ENCODE measurements at places on chromosomes 2 and 18.
A peak's percentile ranks its signal among the peaks of the same experiment; 100 is the strongest.

GRCh38 chr2:21633911-21634310 is 510.1 kb downstream of the TDRD15 start:
- DNase-seq, result no peak

GRCh38 chr18:23532848-23533247 is 29.5 kb downstream of the RMC1 start:
- no peak for DNase-seq

- DNase-seq, result no peak
Measured at GRCh38 chr2:222506230-222506935, 82.0 kb downstream of the SGPP2 start.

DNA sequence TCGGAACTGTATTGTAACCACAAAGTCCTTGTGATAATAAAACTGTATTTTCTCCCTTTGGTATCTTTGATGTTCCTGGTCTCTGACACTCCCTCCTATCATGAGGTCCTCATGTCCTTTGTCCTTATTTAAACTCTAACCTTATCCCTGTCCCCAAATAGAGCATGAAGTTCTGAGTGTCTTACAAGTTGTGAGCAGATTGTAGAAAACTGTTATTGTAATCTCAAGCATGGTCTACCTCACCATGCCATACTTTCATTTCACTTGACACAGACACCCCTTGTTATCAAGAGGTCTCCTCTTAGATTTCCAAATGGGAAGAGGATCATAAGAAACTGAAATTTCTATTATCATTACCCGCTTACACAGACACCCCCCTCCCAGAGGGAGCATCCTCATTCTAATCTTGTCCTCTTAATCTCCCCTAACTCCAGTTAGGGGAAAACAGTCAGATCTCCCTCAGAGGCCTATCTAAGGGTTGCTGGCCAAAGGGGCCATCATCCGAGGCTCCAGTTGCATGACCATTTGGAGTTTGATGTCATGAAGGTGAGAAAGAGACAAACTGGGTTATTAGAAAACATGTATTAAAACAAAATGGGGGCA is 29.0 kb downstream of the MYO3B start:
- no peak for DNase-seq

DNA sequence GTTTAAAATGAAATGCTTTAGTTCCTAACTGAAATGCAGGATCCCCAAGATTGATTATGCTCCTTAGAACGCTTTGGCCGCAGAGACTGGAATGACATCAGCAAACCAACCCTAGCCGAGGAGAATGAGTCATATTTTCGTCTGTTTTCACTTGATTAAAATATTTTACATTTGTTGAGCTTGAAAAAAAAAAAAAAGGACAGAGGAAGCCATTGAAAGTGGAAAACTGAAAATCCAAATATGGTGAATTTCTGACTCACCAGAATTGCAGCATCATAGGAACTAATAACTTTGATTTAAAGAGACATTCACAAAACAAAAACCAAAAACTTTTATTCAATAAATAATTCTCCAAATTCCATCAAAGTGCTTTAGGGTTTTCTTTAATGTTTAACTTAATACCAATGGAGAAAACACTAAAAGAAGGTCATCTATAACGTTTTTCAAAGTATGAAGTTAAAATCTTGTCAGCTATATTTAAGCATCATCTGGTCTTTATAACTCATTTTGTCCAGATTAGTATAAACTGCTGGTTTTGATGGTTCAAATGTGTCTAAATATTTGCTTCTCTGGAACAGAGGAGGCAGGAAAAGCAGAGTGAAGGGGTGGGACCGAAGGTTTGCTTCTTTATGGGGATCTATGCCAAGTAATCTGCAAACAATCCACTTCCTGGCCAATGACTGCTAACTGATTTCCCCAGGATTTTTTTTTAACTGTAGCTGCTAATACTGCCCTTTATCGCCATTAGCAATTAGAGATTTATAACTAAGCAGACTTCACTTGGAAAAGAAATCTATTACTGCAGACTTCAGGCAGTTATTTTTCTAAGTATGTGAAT is 30.9 kb upstream of the COL5A2 start:
- DNase-seq, result peak; percentile 86

GRCh38 chr2:102129951-102130646 is 12.4 kb upstream of the IL1R1 start:
- DNase-seq, result peak; percentile 69
